ENCODE measurements at places on chromosomes 6 and 20. TPM values are rescaled to one million over a fixed set of nuclear protein-coding genes. Genes with fewer than 3 reads are reported as not detected.

GLP1R gene
- total RNA-seq: not detected

COL11A2 gene
- total RNA-seq: 0.14 TPM

TREML2 gene
- 0.64 TPM for total RNA-seq

MATN4 gene
- total RNA-seq: not detected

WDR46 gene
- total RNA-seq: 41.3 TPM

CST5 gene
- not detected for total RNA-seq

OPRM1 gene
- 0.64 TPM for total RNA-seq

TGM2 gene
- 18.7 TPM for total RNA-seq

GRCh38 chr20:49980140-49981008, 2.4 kb upstream of the SNAI1 start:
- no peak for DNase-seq

GRCh38 chr20:56702931-56703840, 74.1 kb downstream of the TFAP2C start:
- DNase-seq: no peak

- no peak for DNase-seq
Observed at GRCh38 chr6:148382861-148383260, 40.2 kb downstream of the SASH1 start.

DNA sequence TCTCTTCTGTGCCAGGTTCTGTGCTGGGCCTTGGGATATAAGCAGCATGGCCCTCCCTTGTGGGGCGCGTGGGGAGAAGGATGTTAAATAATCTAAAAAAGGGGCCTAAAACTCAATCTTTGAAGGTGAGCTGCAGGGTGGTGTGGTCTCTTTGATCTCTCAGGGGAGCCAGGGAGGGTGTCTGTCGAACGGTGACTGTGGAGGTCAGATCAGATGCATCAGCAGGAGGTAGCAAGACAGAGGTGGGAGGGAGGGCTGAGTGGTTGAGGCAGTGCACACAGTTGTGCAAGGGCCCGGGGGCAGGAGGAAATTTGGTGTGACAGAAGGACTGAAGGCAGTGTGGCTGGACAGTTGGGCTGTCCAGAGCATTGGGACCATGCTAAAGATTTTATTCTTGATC, 287.3 kb downstream of the BMP7 start:
- DNase-seq: no peak

DNA sequence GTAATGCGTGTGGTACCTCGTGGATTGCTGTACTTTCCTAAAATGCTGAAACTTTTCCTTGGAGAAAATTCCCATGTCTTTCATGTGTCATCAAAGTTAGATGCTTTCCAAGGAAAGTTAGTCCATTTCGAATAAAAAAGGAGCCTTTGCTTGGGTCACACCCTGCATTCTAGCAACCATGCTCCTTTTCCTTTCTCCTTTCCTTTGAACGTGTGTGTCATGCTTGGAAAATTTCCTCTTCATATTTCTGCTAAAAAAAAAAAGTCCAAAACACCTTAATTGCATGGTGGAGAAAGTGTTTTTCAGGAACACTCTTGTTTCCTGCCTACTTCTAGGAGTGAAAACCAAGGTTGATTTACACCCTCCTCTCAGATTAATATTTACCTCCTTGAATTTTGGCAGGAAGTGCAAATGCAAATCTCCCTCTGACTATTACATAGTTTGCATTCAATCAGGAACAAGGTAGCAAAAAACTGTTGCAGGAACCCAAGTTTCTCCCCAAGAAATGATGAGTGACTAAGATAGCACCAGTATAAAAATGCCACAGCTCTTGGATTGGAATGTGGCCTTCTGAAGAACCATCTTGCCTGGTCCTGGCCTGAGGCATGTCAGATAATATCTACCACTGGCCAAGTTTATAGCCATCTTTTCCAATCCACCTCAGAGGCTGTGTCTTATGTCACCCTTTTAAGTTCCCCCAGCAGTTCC, 590.6 kb downstream of the QKI start:
- DNase-seq: no peak

- DNase-seq: no peak
Observed at GRCh38 chr20:21288587-21289370, 14.4 kb upstream of the XRN2 start.

- no peak for DNase-seq
Observed at GRCh38 chr6:46044881-46045617, 29.4 kb upstream of the CLIC5 start.

- no peak for DNase-seq
Observed at GRCh38 chr20:49147296-49147695, 40.8 kb downstream of the STAU1 start.

GRCh38 chr6:103018426-103018825, 1624.9 kb downstream of the GRIK2 start:
- DNase-seq: no peak

DNA sequence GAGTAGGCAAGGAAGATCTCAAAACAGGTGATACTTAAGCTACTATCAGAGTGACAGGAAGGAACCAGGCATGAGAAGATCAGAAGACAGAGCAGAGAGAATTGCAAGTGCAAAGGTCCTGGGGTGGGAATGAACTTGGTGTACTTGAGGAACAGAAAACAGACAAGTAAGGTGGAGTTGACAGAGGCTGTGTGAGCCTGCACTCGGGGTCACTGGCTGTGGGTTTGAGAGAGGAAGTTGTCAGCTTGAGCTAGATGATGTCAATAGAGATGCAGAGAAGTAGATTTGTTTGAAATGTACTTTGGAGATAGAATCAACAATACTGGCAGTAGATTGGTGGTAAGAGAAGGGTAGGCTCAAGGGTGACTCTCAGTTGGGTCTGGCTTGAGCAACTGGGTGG, 209.5 kb downstream of the CLIC5 start:
- DNase-seq: no peak

DNA sequence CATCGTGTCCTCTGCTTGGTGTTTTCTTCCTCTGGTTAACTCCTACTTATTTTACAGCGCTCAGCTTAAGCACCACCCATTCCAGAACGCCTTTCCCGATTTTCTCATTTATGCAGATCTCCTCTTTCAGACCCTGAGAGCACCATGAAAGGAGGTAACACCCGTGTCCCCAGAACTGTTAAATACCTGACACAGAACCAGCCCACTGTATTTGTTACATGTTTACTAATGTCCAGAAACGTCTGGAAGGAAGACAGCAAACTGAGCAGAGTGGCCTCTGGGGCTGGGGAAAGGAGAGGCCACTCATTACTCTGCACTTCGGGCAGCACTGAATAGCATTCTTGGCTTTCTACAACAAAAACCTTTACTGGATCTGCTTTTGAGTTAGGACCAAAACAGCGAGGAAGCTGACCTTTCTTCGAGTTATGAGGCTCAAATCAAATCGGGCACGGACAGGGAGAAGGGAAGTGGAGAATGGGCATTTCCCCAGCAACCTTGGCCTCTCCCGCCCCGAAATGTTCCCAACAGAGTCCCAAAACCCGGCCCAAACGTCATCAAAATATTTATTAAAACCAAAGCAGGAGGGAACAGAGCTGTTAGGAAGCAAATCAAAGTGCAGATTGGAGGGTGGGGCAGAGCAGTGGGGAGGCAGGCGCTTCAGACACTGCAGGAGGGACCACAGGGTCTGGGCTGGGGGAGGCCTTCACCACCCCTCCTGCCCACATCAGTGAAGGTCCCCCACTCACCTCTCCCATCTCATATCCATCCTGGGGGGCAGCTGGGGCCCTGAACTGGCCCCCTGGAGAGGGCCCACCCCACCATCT, 1.1 kb upstream of the NECAB3 start:
- DNase-seq: no peak

DNA sequence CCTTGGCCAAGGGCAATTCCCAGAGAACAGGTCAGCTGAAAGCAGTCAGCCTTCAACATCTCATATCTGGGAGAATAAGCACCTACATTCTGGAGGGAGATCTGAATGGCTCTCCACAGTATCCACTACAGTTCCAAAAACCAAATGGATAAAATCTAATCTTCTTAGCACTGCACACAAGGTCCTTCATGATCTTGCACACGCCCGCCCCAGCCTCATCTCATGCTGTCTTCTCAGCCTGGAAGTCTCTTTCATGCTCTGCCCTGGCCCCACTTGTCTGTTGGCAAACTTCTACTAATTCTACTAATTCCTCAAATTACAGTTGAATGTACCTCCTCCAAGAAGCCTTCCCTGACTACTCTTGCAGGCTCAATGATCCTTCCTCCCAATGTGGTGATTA, 1.8 kb upstream of the TTBK1 start:
- no peak for DNase-seq

Measured in transverse colon (tissue), 4 donors.